ENCODE measurements at places on chromosomes 7 and 10. TPM values are rescaled to one million over a fixed set of nuclear protein-coding genes. Genes with fewer than 3 reads are reported as not detected.

SFXN4 gene
- polyA plus RNA-seq = not detected

GRCh38 chr7:51009716-51010496, 227.2 kb upstream of the GRB10 start:
- no peak for DNase-seq

CCDC71L gene
- polyA plus RNA-seq = 2.6 TPM

GRCh38 chr10:5206799-5207198, 10.2 kb downstream of the AKR1C4 start:
- no peak for DNase-seq

GRCh38 chr10:23824822-23825221, 384.1 kb upstream of the KIAA1217 start:
- no peak for DNase-seq
